ENCODE measurements at places on chromosomes 2 and 18. TPM values are rescaled to one million over a fixed set of nuclear protein-coding genes. Genes with fewer than 3 reads are reported as not detected.
A peak's percentile ranks its signal among the peaks of the same experiment; 100 is the strongest.

BOLL gene
- not detected for total RNA-seq

GRCh38 chr18:37986665-37987064 is 421.1 kb upstream of the CELF4 start:
- no peak for DNase-seq

DNA sequence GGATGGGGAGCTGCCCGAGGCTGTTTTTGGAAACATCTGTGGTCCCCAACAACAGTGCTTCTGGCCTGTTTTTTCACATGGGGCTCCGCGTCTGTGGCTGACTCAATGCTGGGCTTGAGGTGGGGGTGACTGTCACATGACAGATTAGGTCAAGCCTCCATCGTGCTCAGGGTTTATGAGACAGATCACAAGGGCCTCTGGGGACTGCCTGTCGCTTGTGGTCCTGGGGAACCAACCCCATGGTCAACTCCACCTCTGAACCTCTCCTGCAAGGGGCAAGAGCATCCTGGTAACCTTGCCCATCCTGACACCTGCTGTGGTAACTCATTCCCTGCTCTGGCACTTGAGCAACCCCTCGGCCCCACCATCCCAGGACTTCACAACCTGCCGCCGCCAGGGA is 47.6 kb upstream of the SH3RF3 start:
- DNase-seq: no peak

GRCh38 chr2:221467610-221468009 is 104.5 kb downstream of the EPHA4 start:
- no peak for DNase-seq

GRCh38 chr18:77133051-77133834 is 660 bp upstream of the MBP start:
- no peak for DNase-seq

GRCh38 chr2:68653034-68653433 is 9.7 kb downstream of the PROKR1 start:
- peak; percentile 25 for DNase-seq

Measured in activated CD4-positive, alpha-beta memory T cell treated with anti-CD3 and anti-CD28 coated beads for 36 hours (primary cell).